ENCODE measurements at places on chromosomes 12 and 14. TPM values are rescaled to one million over a fixed set of nuclear protein-coding genes. Genes with fewer than 3 reads are reported as not detected.
A peak's percentile ranks its signal among the peaks of the same experiment; 100 is the strongest.

DNA sequence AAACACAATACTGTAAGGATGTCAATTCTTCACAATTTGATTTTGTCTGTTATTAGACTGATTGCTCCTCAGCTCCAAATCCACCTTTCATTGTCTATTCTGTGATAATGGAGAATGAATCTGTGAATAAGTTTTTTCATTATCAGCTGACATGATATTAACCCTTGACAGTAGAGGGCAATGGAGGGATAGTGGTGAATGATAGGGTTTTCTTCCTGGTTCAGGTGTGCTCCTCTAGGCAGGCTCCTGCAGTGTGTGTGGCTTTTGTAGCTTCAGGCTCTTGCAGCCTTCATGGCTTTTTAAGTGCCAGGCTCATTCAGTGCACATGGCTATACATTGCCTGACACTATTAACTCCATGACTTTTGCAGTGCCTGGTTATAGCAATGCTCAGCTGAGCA, 23.4 kb upstream of the ZNF641 start:
- no peak for DNase-seq

DNA sequence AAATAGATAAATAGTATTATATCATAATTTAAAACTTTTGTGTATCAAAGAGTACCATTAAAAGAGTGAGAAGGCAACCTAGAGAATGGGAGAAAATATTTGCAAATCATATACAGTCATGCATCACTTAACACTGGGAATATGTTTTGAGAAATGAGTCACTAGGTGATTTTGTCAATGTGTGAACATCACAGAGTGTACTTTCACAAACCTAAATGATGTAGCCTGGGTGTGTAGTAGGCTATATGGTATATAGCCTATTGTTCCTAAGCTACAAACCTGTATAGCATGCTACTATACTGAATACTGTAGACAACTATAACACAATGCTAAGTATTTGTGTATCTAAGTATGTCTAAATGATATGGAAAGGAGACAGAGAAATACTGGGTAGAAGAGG, 48.0 kb upstream of the ARID2 start:
- DNase-seq: no peak

- DNase-seq: no peak
Measured at GRCh38 chr14:101877766-101878165, 86.6 kb upstream of the DYNC1H1 start.

GRCh38 chr14:93857500-93858283, 69.4 kb upstream of the PRIMA1 start:
- DNase-seq: no peak

GRCh38 chr14:22304326-22304725, 284.7 kb downstream of the DAD1 start:
- DNase-seq: no peak

DNA sequence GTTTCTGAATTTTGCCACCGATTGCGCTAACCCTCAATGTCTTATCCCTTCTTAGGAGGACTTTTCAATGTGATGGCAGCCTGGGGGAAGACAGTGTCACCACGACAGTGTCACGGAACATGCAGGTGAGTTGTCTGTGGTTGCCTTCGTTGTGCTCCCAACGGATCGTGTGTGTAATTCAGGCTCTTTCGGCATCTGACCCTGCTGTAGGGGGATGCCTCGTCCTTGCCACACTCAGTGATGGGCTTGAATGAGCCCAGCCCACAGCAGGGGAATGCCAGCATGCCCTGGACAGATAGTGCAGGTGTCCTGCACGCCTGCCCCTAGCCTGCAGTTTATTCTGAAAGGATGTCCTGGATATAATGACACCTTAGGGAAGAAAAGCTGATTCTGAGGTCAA, 123.8 kb upstream of the RTL1 start:
- no peak for DNase-seq

GRCh38 chr12:76859611-76860010, 19.2 kb downstream of the CSRP2 start:
- no peak for DNase-seq

- DNase-seq: no peak
Measured at GRCh38 chr14:55913324-55914025, 204.7 kb upstream of the PELI2 start.

- peak; percentile 73 for DNase-seq
Measured at GRCh38 chr14:73723797-73724661, 9.8 kb upstream of the PNMA1 start.

- no peak for DNase-seq
Measured at GRCh38 chr12:87304406-87304805, 724.8 kb downstream of the C12orf50 start.

- no peak for DNase-seq
Measured at GRCh38 chr12:71130521-71131069, 27.2 kb downstream of the TSPAN8 start.

GRCh38 chr14:37047226-37047625, 125.2 kb downstream of the SLC25A21 start:
- DNase-seq: no peak

Gene BATF
- 9.5 TPM for total RNA-seq

Gene KRT7
- total RNA-seq: 24.1 TPM

Gene TAMALIN
- total RNA-seq: 17.0 TPM

Gene EXOC3L4
- not detected for total RNA-seq

Gene HOXC12
- not detected for total RNA-seq

Gene LRFN5
- 4.7 TPM for total RNA-seq

Gene CLEC1A
- total RNA-seq: 3.7 TPM

Gene STAC3
- 0.56 TPM for total RNA-seq

Gene SLC17A8
- total RNA-seq: not detected

Gene GPATCH2L
- 29.9 TPM for total RNA-seq

Data from thoracic aorta (tissue), 2 donors.